Activated CD4-positive, alpha-beta T cell treated with anti-CD3 and anti-CD28 coated beads, Interleukin-2, amount 10 ng/mL, durations not matched to agents 24 days and 14 days (primary cell): ENCODE measurements at places on chromosomes 4 and X.

- no peak overlapping the region for H3K27ac ChIP-seq
- H3K27me3 ChIP-seq, result no peaks in the 10 kb centered on the region
- H3K36me3 ChIP-seq, result no peaks in the 10 kb centered on the region
- no peaks in the 10 kb centered on the region for H3K4me1 ChIP-seq
- no peak overlapping the region for H3K4me3 ChIP-seq
- no peak for DNase-seq
Observed at GRCh38 chrX:10208953-10209352, 52.2 kb downstream of the CLCN4 start.

DNA sequence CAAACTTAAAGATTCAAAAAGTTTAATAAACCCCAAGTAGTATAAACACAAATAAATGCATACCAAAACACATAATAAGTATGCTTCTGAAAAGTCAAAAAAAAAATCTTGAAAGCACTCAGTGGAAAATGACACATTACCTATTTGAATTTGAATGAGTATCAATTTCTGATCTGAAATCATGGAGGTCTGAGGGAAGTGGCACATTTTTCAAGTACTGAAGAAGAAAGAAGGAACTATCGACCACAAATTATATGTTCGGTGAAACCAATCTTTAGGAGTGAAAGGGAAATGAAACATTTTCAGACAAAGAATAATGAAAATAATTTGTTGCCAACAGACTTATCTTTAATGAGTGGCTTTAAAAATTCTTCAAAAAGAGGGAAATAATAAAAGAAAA lies 12.1 kb upstream of the F9 start:
- H3K4me3 ChIP-seq, result no peak overlapping the region
- no peaks in the 10 kb centered on the region for H3K4me1 ChIP-seq
- DNase-seq, result no peak
- H3K36me3 ChIP-seq, result no peaks in the 10 kb centered on the region
- H3K27ac ChIP-seq, result no peak overlapping the region

DNA sequence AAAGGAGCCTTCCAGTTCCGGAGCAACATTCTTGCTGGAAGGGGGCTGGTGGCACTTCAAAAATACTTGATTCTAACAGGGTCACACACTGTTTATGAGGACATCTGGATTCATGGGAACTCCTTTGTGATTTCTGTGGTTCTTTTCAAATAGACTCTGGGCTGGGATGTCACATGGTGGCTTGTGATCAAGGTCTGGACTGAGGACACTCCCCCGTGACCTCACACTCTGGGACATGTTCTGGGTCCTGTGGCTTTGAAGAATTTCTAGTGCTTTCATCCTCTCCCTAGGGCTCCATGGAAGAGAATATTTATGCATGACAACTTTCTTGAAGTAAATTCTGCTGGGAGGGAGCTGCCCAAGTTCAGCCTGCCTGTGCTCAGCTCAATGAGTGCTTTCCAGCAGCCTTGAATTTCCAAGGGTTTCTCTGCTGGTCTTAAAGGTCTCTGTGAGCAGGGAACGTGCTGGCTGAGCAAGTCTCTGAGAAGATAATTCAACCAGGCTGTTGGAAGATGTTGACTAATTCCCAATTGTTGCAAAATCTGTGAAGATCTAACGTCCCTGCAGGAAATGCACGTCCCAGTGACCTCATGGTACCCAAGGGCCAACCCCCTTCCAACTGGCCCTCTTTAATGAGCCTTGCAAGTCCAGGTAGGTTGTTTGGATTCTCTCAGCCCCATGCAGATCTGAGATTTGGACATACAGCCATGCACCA lies 36.3 kb downstream of the GPR143 start:
- H3K27ac ChIP-seq, result no peak overlapping the region
- no peak for DNase-seq
- H3K36me3 ChIP-seq, result no peaks in the 10 kb centered on the region
- H3K4me1 ChIP-seq, result peaks cover 4% of the 10 kb centered on the region
- no peak overlapping the region for H3K4me3 ChIP-seq
- H3K27me3 ChIP-seq, result no peaks in the 10 kb centered on the region

DNA sequence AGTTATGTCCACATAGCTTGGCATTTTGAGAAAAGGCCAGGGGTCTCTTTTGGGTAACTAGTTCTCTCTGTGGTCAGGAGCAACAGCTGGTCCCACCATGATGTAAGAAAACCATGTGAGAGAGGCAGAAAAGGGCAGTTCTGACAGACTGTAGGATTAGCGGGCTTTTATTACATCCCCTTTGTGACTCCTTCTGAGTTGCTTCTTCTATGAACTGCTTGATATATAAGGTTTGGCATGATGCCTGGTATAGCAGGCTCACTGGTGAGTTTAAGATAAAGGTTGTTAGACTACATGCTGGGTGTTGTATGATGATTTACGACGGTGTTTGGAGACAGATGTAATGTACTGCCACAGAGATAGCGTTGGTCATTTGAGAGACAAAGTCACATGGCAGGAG lies 2308.1 kb upstream of the AGA start:
- H3K36me3 ChIP-seq, result no peaks in the 10 kb centered on the region
- no peak overlapping the region for H3K27ac ChIP-seq
- no peaks in the 10 kb centered on the region for H3K27me3 ChIP-seq
- no peak overlapping the region for H3K4me3 ChIP-seq
- H3K4me1 ChIP-seq, result no peaks in the 10 kb centered on the region
- DNase-seq, result no peak

DNA sequence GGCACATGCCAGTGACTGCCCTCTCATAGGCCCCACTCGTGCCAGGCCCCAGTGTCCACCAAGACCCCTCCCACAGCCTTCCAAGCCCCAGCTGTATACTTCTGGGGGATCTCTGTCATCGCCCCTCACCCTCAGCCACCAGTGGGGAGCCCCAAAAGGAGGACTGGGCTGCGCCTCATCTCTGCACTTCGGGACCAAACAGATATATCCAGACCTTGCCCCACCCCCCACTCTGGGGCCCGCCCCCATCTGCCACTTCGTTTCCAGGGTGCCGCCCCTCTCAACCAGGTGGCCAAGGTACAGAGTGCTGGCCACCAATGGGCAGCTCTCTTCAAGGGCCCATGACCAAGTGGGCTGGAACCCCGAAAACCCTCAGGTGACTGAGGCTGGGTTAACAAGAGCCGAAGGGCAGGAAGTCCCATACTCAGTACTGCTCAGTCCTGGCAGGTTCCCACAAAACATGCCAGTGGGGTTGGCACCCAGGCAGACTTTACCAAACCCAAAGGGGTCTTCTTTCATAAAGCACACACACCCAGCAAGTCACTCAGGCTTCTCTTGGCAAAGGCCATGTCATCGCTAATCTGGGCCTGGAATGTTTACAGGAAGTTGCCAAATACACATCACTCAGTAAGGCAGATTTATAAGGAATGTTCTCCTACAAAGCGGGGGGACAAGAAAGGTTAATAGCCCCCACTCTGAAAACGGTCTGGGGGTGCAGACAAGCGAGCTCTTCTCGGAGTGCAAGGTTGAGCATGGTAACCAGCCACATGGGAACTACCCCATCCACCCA lies 4.4 kb downstream of the ZFYVE28 start:
- DNase-seq, result peak; percentile 75
- H3K4me3 ChIP-seq, result peak overlapping the region; percentile 78
- H3K27ac ChIP-seq, result peak overlapping the region; percentile 91
- H3K27me3 ChIP-seq, result peaks cover 23% of the 10 kb centered on the region
- H3K36me3 ChIP-seq, result peaks cover 2% of the 10 kb centered on the region
- H3K4me1 ChIP-seq, result peaks cover 57% of the 10 kb centered on the region

GRCh38 chrX:45788941-45789348 lies 588.3 kb upstream of the DIPK2B start:
- peak overlapping the region; percentile 84 for H3K27ac ChIP-seq
- H3K27me3 ChIP-seq, result no peaks in the 10 kb centered on the region
